ENCODE measurements at places on chromosomes 12 and 14.

GRCh38 chr12:92297405-92297804 lies 151.8 kb upstream of the BTG1 start:
- ATAC-seq, result no peak

DNA sequence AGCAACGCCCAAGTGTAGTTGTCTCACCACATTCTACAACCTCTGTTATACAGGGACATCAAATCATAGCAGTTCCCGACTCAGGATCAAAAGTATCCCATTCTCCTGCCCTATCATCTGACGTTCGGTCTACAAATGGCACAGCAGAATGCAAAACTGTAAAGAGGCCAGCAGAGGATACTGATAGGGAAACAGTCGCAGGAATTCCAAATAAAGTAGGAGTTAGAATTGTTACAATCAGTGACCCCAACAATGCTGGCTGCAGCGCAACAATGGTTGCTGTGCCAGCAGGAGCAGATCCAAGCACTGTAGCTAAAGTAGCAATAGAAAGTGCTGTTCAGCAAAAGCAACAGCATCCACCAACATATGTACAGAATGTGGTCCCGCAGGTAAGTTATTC lies 123.0 kb downstream of the ARID2 start:
- ATAC-seq, result no peak

DNA sequence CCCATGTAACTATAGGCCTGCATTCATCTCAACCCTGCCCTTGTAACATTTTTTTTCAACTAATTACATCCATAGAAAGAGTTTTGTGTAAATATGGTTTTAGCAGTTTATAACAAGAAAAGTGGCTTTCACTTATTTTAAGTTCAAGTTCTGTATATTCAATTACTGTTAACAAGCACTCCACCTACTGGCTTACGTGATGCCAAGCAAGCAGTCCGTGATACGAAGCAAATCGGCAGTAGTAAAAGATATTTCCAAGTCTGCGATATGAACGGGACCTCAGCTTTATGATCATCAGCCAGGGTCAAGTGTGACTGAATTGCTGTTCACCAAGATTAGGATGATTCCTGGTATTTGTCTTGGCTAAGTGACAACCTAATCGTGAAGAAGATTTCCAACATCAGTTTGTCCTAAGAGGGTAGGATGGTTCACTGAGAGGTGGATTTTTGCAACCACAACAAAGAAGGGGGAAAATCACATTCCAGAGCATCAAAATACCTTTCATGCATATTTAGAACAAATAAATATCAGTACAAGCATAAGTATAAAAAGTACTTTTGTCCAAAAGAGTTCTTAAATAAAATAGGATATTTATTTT lies 456.2 kb downstream of the FOXG1 start:
- ATAC-seq, result no peak

GRCh38 chr14:56524971-56525677 lies 54.5 kb upstream of the TMEM260 start:
- ATAC-seq, result no peak

DNA sequence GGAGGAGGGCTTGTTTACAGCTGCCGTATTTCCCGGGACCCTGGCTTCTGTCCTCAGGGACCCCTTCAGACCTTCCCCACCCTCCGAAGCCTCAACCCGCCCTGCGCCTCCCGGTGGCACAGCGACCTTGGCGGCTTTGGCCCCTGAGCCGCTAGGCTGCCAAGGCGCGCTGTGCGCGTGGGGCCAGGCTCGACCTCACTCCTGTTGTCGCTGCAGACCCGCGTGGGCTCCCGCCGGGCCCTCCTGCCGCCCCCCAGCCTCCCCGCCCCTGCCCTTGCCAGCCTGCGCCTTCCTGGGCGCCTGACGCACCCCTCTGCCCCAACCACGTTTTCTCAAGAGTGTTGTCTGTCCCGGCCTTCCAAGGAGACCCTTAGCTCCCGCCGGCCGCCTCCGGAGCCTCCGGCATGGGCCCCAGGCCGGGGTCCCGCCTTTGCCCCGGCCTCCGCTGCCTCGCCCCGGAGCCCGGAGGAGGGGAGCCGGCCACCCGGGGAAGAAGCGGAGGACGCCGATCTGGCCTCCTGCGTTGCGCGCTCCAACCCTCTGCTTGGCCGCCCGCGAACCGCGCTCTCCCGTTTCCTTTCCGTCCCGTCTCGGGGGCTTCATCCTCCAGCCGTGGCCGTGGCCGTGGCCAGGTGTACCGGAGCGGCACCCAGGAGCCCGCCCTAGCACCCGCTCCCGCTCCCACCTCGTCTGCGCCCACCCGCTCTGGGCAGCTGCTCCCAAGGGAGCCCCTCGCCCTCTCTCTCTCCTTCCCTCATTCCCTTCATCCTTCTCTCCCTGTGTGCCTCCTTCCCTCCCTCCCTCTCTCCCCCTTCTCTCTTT lies 19.9 kb downstream of the PPP2R5C start:
- ATAC-seq, result peak; percentile 69

DNA sequence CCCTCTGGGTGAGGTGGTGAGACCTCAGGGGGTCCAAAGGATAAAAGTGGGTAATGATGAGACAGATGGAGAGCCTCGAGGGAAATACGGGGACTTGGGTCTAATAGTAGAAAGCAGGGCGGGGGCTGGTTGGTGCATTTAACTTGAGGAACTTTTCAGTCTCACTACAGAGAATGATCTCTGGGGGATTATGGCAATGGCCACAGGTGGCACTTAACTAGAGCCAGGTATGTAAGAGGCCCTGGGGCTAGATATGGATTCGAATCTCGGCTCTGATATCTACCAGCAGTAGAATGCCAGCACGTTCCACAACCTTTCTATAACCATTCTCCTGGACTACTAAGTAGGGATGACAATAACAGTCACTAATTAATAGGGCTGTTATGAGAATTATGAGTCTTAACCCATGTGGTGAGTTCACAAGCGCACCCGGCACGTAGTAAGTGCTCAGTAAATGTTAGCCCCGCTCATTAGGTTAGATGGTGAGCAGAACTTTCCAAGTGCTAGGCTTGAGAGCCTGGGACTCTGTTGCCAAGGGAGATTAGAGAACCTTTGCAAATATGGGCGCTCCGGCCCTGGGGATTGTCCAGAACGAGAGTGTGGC lies 888 bp upstream of the PLXNC1 start:
- no peak for ATAC-seq

DNA sequence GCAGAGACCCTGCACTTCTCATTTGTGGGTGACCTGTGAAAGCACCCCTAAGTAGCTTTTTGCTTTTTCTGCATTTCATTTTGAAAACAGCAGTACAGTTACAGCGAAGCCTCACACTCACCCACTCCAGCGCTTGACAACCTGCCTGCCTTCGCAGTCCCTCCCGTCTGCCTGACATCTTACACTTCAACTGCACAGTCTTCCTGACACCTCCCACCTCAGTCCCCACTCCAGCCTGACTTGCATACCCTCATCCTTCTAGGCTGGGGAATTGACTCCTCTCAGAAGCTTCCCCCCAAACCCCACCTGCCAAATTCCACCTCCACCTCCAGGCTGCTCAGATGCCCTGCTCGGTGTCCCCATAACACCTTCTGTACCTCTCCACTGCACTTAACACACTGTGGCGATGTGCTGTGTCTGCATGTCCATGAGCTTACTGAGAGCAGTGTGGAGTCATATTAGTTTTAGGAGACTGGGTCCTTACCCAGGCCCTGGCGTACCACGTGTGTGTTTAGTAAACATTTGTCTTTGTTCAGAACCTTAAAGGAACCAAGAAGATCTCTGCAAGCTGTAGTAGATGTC lies 159.4 kb downstream of the PRKCH start:
- ATAC-seq, result no peak

- no peak for ATAC-seq
Observed at GRCh38 chr12:105396983-105397382, 66.5 kb downstream of the C12orf75 start.

DNA sequence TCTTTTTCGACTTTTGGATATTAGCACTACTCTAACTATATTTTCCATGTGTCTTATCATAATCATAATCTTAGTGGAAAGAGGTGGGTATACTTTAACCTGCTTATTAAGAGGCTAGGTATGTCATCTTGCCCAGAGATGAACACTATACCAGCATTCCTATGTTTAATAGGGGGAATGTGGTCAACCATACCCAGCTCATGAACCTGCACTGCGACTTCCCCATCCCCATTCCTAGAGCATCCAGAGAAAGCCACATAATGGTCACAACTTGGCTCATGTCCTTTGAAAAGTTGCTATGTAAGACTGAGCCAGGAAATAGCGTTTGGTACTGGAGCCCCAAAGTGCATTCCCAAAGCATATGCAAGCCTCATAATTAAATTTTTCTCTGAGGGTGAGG lies 55.2 kb downstream of the TMCC3 start:
- no peak for ATAC-seq

DNA sequence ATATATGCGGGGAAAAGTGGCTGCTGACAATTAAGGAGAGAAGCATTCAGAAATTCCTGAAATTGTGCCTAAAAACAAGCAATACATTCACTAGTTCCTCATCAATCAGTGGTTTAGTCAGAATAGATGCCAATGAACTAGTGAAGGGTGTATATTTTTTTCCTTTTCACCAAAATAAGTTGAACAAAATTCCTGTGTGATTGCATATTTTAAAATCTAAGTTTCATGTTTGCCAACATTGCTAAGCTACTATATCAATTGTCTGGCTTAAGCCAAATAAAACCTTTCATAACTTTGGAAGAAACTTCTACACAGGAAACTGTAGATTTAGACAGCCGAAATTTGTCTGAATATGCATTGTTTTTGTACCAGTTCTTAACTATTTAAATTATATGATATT lies 8.7 kb downstream of the PRKD1 start:
- no peak for ATAC-seq

DNA sequence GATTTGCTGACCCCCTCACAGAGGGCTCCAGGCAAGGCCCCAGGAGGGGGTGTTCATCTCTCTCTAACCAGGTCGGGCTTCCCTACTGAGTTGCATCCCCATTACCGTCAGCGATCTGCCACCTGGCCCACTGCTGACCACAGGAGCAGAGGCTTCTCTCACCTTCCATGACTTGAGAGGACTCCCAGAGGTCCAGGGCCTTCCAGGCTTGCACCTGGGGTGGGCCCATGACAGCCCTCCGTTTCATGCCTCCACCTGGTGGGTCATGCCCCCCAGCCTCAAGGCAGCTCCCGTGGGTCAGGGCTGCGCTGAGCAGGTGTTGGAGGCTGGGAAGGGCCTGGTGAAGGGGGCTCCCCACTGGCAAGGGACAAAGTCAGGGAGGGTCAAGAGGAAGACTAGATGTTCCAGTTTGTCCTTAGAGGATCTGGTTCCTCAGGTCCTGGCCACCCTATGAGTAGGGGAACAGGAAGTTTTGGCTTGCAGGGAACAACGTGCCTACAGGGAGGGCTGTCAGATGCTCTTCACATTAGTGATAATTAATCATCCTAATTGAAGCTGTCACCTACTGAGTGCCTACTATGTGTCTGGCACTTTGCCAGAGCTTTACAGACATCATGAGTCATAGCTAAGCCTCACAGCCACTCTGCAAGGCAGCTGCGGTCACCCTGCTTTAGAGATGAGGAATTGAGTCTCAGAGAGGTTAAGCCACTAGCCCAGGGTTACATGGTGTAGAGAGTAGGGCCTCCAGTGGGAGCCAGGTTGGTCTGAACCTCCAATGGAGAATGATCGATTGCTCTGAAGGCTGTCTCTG lies 13.8 kb downstream of the NFKBIA start:
- peak; percentile 67 for ATAC-seq

All from stimulated activated memory B cell treated with anti-CD40 and anti-IgM and Interleukin-4, amounts not matched to agents 10 μg/mL and 1 μg/mL and 100 μg/mL, for 72 hours (primary cell).